ENCODE measurements at places on chromosomes 11 and 22.
A peak's percentile ranks its signal among the peaks of the same experiment; 100 is the strongest.

DNA sequence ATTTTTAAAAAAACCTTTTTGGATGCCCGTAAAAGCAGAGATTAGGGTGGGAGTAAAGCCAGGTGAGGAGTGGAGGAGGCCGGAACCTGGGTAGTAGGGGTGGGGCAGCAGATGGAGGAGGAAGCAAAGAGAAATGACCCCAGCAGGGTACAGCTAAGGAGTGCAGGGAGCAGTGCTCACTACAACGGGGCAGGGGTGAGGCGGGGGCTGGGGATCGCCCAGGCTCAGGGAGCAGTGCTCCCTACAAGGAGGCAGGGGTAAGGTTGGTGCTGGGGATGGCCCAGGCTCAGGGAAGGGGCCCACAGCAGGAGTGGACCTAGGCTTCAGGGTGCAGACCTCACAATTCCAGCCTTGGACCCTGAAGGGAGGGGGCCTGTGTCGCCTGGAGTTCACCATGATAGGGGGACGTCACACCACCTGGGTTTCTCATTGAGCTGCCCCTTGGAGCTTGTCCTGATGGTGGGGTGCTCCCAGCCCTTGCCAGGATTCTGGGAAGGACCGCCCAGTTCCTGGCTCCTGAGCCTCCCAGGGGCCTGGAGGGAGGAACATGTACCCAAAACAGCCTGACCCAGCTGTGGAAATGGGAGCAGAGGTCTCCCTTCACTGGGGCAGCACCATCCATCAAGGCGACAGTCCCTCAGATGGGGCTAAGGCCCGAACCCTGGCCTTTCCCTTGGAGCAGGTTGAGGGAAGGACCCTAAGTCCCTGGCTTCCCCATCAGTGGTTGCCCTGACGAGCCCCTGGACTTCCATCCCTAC is 2.9 kb upstream of the PNPLA2 start:
- DNase-seq, result no peak

DNA sequence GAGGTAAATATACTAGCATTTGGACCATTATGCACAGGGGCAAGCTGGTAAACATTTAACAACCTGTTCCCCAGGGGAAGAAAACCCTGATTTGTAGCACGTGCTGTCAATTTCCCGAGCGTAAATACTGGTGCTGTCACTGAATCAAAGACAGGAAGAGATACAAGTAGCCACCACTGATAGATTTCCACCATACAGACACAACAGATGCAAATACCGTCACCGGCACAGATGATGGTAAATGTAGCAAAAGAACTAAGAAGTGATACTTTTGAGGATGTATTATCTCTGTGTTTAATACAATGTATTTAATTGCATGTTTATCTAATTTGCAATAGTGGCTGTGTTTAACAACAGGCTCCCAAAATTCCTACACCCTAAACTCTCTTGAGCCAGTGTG is 39.6 kb downstream of the SHISAL1 start:
- DNase-seq, result no peak

- no peak for DNase-seq
Measured at GRCh38 chr11:130160498-130161155, 1.0 kb downstream of the ST14 start.

GRCh38 chr22:33920927-33921524 is 750 bp upstream of the LARGE1 start:
- peak; percentile 99 for DNase-seq

DNA sequence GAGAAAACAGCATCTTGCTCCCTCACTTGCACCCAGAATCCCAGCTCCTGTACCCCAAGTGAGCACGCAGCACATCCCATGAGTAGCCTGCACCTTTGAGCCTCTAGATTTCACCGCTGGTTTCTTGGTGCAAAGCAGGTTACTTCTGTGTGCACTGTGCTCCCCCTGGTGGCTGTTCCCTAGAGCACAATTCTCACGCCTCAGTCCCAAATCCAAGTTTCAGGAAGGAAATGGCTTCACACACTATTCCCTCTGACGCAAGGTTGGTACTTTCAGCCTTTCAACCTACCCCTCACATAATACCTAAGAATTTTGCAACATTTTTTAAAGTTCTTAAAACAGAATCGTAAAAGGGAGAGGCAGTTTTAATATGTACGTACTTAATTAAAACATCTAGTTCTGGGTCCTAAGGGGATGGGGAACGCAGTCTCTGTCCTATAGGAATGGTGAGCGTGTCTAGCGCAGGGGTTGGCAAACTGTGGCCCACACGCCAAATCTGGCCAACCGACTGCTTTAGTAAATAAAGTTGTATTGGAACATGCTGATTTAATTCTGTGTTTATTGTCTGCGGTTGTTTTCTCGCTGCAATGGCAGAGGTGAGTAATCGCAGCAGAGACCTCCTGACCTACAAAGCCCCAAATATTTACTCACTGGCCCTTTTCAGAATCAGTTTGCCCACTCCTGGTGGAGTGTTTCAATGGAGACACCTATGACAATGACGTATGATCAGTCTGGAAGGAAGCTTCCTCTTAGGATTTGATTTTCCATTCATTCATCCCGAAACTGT is 27.5 kb downstream of the DHCR7 start:
- DNase-seq, result peak; percentile 68

- DNase-seq, result no peak
Measured at GRCh38 chr11:101707477-101707876, 123.7 kb upstream of the TRPC6 start.

DNA sequence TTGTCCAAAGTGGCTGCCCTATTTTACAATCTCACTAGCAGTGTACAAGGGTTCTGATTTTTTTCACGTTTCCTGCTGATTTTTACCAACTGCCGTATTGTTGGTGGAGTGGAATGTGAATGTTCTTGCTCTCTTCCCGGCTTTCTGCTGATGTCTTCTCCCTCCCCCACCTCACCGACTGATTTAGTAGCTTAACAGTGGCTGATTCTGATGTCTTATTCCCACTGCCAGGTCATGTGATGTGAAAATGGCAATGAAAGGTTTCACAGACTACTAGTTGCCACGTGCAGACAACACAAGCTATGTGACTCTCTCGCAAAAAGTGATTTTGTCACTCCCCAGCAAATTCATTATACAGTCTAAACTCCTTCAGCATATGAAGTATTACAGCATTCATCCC is 17.3 kb upstream of the NEU3 start:
- DNase-seq, result no peak

- peak; percentile 33 for DNase-seq
Measured at GRCh38 chr11:75563978-75564552, 2.0 kb downstream of the SERPINH1 start.

GRCh38 chr11:13728076-13728475 is 59.6 kb downstream of the FAR1 start:
- no peak for DNase-seq

DNA sequence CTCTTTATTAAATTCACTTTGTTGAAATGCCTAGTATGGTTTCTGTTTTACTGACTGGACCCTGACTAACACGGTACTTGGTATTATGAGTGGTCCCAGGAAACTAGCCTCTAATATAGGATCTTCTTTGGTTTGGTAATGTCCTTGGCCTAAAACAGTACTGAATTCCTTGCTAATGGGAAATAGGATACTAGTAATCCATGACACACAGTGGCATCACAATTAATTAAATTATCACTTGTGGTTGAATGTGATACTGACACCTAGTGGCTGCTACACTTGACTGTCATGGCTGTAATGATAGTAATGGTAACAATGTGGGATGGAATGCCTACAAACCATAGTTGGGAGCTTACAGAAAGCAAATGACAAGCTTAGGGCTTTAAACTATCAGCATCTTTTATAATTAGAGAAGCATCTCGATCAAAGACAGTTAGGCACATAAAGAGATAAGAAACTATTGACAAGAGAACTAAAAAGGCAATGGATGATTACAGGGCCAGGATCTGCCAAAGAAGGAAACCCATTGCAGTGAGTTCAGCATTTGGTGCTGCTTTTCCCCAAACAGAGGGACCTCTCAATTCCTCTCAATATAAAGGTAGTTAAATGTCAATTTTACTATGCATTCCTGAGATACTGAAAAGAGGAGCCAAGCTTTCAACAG is 8.6 kb downstream of the DNHD1 start:
- DNase-seq, result peak; percentile 24

GRCh38 chr11:22275600-22275999 is 62.6 kb upstream of the SLC17A6 start:
- no peak for DNase-seq

DNA sequence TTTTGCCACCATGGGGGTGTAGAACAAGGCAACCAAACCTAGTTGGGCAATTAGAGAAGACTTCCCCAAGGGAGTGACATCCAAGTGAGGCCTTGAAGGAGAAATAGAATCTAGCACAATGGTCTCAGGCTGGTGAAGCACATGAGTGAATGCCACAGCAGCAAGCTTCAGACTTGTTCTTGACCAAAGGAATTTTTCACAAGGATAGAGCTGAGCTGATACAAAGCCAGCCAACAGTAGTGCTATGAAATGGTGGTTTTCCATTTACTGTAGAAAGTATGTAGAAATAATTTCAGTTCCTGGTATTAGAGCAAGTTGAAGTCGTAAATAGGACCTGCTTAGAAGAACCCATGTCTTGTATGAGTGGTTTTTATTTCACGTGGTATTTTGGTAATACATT is 148.3 kb upstream of the RASSF10 start:
- DNase-seq, result no peak

GRCh38 chr11:65225279-65226102 is 36.3 kb upstream of the POLA2 start:
- DNase-seq, result peak; percentile 81

DNA sequence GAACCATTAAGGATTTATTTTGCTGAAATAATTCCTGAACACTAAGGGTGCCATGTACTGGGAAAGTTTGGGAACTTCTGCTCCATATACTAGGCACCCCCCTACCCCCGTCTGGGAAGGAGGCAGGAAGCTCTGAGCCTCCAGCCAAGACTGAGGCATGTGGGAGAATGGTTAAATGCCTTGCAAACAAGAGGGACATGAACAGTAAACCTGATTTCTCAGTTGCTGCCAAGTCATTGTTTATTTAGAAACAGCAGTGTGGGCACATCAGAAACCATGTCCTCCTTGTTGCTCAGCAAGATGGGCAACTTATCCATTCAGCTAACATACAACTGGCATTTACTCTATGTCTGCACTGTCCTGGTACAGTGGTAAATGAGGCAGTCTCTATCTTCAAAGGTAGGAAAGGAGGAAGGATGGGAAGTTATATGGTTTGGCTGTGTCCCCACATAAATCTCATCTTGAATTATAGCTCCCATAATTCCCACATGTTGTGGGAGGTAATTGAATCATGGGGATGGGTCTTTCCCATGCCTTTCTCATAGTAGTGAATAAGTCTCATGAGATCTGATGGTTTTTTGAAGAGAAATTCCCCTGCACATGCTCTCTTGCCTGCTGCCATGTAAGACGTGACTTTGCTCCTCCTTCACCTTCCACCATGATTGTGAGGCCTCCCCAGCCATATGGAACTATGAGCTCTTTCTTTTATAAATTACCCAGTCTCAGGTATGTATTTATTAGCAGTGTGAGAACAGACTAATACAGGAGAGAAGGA is 459.1 kb downstream of the MIAT start:
- DNase-seq, result no peak

- DNase-seq, result no peak
Measured at GRCh38 chr22:22926370-22927195, 39.0 kb downstream of the IGLL5 start.

DNA sequence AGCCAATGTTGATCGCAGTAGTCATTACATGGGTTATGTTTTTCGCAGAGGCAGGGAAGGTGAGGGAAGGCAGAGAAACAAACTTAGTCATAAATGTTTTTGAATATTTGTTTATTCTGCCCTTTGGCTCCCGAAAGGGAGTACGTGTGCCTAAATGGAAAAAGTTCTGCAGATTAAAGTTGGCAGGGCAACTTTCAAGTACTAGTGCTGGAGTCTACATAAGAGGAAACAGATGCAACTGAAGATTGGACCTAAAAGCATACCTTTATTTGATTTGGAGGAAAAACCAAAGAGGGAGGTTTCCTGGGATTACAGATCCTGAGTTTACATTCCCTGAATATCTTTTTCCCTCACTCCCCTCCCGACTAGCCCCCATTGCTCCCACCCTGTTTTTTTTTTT is 5.7 kb downstream of the HSD17B12 start:
- no peak for DNase-seq

- no peak for DNase-seq
Measured at GRCh38 chr11:76462317-76462716, 17.5 kb downstream of the EMSY start.

- DNase-seq, result no peak
Measured at GRCh38 chr22:32005453-32005852, 37.6 kb upstream of the SLC5A1 start.

DNA sequence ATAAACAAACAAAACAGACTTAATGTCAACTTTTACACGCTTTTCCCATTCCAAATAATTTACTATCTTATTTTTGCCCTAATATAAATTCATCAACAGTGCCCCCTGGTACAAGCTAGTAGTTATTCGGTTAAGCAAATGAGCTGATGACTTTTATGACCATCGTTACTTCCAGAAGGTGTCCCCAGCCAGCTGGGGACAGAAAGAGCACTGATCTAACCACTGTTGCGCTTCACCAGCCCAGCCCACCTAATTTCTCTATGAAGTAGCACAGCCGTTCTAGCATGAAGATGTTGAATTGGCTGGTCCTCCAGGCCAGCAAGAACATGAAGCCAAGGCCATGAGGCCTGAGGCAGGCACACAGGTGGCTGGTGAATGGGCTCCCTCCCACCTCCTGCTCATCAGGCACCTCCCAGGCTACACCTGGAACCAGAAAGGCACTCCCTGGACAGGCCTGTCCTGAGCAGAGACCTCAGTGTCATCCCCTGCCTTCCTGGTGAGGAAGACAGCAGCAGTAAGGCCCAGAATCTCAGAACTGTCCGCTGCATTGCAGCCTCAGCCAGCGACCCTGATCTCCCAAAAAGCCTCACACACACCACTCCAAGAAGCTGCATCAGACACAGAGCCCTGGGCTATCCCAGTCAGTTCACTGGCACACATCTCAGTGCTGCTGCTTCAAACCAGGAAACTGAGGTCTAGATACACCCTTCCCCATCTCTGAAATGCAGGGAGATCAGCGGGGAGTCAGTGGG is 12.9 kb downstream of the GNB1L start:
- DNase-seq, result no peak

- DNase-seq, result peak; percentile 25
Measured at GRCh38 chr11:63839508-63840355, 822 bp downstream of the MARK2 start.

GRCh38 chr22:35984183-35985175 is 44.1 kb downstream of the RBFOX2 start:
- DNase-seq, result no peak

GRCh38 chr11:9150926-9151325 is 59.5 kb upstream of the SCUBE2 start:
- DNase-seq, result no peak

DNA sequence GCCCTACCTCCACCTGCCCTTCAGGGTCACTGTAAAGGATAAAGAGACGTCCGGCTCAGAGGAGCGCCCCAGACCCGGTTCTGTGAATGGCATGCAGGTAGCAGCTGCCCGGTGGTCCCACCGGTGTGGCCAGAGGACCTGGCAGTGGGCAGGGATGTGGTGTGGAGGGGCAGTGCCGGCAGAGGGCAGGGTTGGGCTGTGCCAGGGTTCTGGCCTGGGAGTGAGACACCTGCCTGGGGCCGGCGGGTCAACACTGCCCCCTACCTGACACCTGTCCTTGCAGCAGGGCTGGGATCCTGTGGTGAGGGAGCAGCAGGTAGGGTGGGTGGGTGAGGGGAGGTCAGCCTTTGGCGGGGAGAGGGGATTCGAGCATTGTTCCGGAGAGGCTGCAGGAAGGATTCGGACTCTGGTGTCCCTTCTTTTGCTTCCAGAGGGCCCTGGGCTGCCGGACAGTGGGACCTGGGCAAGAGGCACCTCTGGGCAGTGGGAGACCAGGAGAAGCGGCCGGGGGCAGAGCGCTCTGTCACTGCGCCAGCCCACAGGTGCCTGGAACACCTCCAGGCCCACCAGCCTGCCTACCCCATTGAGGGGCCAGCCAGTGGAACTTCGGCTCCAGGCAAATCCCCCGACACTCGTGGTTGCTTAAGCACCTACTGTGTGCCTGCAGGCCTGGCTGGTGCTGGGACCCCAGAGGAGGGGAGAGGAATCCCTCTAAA is 1.6 kb upstream of the PHLDA2 start:
- peak; percentile 88 for DNase-seq

Measured in WERI-Rb-1 (cell line).